ENCODE measurements at places on chromosomes 1 and 21. TPM values are rescaled to one million over a fixed set of nuclear protein-coding genes. Genes with fewer than 3 reads are reported as not detected.

DSCAM gene
- total RNA-seq, result not detected

ZNF326 gene
- total RNA-seq, result 8.4 TPM

GBP3 gene
- 17.3 TPM for total RNA-seq

TSPEAR gene
- total RNA-seq, result not detected

GREM2 gene
- 8.6 TPM for total RNA-seq

KCNN3 gene
- total RNA-seq, result under 0.01 TPM

LCE6A gene
- not detected for total RNA-seq

TCEANC2 gene
- total RNA-seq, result 5.1 TPM

WNT3A gene
- total RNA-seq, result not detected

Data from subcutaneous preadipocyte (primary cell).